ENCODE measurements at places on chromosomes 4 and X. TPM values are rescaled to one million over a fixed set of nuclear protein-coding genes. Genes with fewer than 3 reads are reported as not detected.

Gene DSPP
- not detected for total RNA-seq

- no peak for DNase-seq
Observed at GRCh38 chrX:135009057-135009610, 13.2 kb downstream of the RTL8B start.

Gene HTN3
- total RNA-seq, result not detected

- no peak for DNase-seq
Observed at GRCh38 chr4:168685136-168685809, 188.4 kb downstream of the PALLD start.

Gene GAGE12C
- not detected for total RNA-seq

- no peak for DNase-seq
Observed at GRCh38 chr4:154307451-154307850, 184.1 kb downstream of the DCHS2 start.

Gene IL3RA
- not detected for total RNA-seq

GRCh38 chrX:108380222-108380621 is 58.0 kb downstream of the COL4A6 start:
- no peak for DNase-seq

DNA sequence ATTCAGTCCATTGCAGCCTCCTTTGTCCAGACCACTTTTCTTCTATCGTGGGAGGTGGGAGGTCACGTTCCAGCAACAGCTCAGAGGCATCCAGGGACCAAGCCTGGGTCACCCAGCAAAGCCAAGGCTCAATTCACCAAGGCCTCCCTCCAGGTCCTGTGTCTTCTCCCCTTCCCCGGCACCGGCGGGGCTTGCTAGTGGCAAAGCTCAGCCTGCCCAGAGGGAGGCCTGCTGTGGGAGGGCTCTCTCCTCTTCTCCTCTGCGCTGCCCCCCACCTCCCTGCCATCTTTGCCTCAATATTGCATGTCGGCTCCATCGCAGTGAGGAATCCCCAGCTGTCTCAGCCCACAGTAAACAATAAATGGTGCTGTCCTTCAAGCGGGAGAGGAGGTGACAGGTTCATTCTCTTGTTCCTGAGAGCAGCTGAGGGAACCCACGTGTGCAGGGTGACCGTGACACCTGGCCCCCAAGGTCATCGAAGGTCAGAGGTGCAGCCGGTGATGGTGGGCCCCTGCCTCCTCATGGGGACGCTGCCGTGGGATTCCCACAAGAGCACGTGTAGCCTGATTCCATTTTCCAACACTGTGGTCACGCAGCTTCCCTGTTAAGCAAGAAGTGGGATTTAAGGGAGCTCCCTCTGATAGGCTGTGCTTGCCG is 111.5 kb upstream of the PSAPL1 start:
- DNase-seq, result no peak

- DNase-seq, result no peak
Observed at GRCh38 chr4:48112017-48112667, 21.9 kb downstream of the TXK start.

DNA sequence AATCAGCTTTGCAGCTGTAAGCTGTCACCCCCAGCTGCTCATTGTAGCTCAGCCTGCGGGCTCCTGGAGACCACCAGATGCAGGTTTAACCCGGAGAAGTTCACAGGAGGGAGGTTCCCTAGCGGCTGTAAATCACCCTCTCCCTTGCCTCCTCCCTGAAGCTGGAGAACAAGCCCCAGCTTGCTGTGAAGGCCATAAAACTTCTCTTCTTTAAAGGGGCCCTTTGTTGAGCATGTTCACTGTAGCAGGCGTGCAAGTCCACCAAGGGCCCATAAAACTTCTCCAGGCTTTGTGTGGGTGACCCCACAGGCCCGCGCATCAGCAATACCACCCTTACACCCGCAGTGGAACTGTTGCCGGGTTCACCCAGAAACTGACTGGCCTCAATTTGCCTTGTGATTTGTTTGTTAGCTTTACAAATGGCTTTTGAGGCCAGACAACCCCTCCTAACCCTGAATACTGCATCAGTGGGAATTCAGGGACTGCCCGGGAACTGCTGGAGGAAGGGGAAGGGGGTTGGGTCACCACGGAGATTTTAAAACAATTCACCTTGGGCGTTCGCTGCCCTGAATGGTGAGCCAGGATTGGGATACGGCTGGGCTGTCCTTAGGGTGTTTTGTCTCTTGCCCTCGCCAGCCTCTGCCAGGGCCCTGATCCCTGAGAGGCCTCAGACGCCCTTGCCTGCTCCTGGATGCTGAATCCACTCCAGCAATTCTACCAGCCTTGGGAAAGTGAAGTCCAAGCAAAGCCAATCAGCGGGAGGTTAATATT is 49.5 kb upstream of the ATP6AP2 start:
- DNase-seq, result no peak

- DNase-seq, result no peak
Observed at GRCh38 chr4:74931376-74931775, 1.5 kb upstream of the PARM1 start.

DNA sequence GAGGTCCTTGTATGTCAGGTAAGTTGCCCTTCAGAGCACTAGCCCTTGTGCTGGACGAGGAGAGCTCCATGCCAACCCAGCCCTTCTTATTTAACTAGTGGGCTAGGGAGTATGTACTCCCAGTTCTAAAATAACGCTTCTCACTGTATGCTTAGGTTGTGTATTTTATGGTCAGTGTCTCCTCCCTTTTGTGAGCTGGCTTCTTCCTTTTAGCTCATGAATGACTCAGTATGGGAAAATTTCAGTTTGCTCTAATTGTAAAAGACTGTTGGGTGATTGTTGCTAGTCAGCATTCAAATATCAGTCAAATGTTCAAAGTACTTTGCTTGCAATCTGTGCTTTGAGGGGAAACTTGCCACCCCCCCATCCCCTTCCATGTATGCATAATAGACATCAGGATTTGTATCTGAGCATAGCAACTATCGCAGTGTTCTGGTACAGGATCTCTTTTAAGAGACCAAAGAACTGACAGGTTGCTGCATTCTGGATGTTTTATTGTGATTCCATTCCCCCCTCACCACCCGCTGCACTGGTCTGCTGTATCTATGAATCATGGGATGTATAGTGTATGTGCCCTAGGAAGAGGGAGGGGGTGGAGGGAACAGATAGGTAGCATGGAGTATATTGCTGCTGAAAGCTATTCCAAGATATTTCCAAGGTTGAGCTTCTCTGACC is 34.7 kb downstream of the DLG3 start:
- no peak for DNase-seq

Gene SPIN2A
- not detected for total RNA-seq

DNA sequence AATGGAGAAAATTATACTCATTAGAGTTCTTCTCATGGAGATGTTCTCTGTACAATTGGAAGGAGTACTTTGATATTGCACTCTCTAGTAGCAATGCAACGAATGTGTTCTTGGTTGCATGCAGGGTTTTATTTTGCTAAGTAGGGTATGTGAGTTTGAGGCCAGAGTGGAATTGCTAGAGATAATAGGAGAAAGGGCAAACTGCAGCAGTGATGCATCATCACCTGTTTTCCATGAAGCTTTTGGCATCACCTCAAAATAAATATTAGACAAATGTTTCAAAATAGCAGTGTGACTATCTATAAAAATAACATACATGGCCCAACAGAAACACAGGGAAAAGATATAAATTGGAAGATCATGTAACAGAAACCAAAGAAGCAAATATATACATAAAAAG is 93.3 kb downstream of the TIGD2 start:
- no peak for DNase-seq

DNA sequence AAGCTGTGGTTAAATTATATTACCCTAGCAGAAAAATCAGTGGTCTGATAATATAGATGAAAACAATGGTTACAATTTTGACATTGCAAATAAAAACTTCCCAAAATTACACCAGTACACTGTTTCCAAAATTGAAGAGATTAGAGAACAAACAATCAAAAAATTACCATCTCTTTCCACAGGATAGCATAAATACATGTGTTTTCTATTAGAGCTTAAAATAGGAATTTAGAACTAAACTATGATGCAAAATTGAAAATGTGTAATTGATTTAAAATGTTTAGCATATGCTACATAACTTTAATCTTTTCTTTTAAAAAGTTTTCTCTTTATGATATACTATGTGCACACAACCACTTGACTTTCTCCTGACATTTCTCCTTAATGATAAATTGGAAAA is 6.7 kb downstream of the EDNRA start:
- no peak for DNase-seq

Gene FAM236C
- not detected for total RNA-seq

Gene TLR10
- not detected for total RNA-seq

DNA sequence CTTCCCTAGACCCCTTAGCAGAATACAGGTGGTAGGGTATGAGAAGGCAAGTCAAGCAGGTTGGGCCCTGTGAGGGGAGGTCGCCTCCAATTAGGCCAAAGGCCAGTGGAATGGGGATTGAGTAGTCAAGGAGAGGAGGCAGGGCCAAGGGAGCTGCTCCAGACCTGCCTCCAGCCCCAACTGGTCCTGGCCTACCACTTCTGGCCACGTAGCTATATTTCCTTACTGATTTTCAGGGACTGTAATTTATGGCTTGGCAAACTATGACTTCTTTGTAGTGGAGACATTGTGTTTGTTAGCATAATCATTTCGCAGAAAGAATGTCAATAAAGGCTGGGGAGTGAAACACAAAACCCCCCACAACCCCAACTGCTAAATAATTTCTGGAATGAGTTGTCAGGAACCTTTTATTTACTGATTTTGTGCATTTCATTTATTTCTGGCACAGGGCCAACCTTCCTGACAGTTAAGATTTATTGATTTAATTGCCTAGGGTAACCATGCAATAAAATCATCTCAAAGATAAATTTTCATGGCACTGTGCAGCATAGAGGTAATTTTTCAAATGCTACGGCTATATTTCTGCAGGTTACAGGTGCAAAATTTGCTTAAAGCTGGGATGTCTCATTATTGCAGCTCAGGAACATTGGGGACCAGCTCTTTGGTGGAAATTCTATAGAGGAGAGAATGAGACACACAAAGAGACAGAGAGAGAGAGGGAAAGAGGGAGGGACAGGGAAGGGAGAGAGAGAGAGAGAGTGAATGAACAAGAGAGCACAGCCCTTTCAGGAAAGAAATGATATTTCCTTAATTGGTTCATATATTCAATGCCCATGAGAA is 494.9 kb downstream of the IDS start:
- DNase-seq, result no peak

DNA sequence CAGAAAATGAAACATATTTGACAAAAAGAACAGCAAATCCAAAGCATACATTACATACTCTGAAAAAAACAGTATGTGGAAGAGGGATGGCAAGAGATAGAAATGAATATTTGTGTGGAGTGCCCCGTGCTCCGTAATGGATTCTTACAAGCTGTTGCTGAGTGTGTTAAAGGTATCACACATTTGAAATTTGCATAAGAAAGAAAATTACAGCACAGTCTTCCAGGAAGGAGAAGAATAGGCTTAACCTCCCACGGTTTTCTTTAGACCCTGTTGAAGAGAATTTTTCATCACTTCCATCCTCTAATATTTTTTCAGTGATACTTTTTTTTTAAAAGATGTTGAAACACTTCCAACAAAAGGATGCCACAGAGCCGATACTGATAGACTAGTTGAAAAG is 1489.4 kb downstream of the RAPGEF2 start:
- DNase-seq, result no peak

DNA sequence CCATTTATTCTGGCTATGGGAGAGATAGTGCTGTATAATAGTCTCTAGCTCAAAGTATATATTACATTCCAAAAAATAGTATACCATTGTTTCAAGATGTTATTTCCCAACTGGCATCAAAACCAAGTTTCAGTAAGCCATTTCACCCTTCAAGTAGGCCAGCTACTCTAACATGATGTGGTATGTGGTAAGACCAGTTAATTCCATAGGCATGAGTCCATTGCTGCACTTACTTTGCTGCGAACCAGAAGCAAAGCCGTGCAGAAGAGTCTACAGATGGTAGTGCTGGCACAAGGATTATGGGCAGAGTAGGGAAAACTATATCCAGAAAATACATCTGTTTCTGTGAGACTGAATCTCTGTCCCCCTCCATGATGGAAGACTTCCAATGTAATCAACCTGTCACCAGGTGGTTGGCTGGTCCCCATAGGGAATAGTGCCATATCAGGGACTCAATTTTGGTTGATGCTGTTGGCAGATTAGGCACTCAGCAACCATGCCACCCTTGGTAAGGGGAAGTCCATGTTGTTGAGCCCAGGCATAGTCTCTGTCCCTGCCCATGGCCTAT is 49.8 kb upstream of the HSD17B10 start:
- no peak for DNase-seq

Gene MEPE
- not detected for total RNA-seq

All from MG63 (cell line).